ENCODE measurements at places on chromosomes 6 and 20. TPM values are rescaled to one million over a fixed set of nuclear protein-coding genes. Genes with fewer than 3 reads are reported as not detected.
A peak's percentile ranks its signal among the peaks of the same experiment; 100 is the strongest.

OR14J1 gene
- not detected for total RNA-seq

GNMT gene
- 1.2 TPM for total RNA-seq

RNGTT gene
- 21.4 TPM for total RNA-seq

MRPS18A gene
- 66.3 TPM for total RNA-seq

FAM120B gene
- total RNA-seq = 20.2 TPM

ELOVL4 gene
- not detected for total RNA-seq

ZC2HC1B gene
- 0.36 TPM for total RNA-seq

PHACTR1 gene
- 69.7 TPM for total RNA-seq

EYS gene
- total RNA-seq = not detected

CST2 gene
- not detected for total RNA-seq

- no peak for DNase-seq
These were observed 81.7 kb upstream of the FOXP4 start for GRCh38 chr6:41464481-41464880.

DNA sequence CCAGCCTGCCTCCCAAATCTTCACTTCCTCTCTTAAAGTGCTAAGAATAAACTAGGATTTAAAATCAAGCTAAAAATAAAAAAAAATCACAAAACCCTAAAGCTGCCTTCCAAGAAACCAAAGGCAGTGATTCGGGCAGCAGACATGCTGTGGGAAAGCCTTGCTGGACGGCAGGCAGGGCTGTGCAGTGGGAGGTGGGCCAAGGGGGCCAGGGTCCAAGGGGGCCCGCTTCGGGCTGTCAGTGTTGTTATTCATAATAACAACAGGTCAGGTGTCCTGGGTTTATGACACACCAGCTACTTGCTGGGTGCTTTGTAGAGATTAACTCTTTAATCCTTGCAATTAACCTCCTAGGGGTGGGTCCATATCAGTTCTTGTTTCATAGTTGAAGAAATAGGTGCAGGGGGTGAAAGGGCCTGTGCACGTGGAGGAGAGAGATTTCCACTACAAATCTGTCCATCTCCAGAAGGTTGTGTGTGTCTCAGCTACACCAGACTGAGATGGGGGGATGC is 40.4 kb downstream of the CD40 start:
- no peak for DNase-seq

DNA sequence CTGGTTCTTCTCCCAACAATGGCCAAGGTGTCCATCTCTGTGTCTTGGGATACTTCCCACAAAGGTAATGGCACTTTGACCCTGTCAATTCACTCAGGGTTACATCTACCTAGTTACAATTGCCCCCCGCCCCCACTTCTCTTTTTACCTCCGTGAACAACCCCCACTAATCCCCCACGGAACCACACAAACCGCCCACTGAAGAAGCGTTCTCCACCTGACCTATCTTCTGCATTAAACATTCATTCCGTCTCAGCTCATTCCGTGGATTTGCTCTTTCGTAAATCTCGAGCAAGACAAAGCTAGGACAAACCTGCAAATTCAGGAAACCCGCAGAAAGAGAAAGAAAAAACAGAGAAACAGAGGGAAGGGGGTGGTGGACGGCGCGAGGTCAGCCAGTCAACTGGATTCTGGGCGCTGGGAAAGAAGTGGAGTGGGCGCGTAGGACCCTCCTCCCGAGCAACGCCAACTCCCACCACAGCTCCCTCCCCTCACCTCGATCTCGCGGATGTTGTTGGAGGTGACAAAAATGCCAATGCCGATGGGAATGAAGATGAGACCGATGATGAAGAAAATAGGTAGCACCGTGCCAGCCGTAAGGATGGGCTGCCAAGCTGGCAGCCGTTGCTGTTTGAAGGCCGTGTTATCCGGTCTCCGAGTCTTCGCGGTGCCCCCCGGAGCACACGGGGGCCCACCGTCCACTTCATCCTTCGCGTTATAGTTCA is 523 bp downstream of the TMEM30A start:
- DNase-seq = no peak

- DNase-seq = no peak
These were observed 77.8 kb upstream of the BHLHE23 start for GRCh38 chr20:63084563-63084927.

- no peak for DNase-seq
These were observed 38.8 kb upstream of the KHDRBS2 start for GRCh38 chr6:62324834-62325233.

- no peak for DNase-seq
These were observed 233.7 kb downstream of the THBS2 start for GRCh38 chr6:169019727-169020491.

GRCh38 chr6:170042123-170042522 is 248.8 kb downstream of the DLL1 start:
- DNase-seq = no peak

- DNase-seq = no peak
These were observed 3.9 kb upstream of the TIAM2 start for GRCh38 chr6:154991207-154991606.

- DNase-seq = no peak
These were observed 56.7 kb upstream of the MRAP2 start for GRCh38 chr6:83976871-83977270.

DNA sequence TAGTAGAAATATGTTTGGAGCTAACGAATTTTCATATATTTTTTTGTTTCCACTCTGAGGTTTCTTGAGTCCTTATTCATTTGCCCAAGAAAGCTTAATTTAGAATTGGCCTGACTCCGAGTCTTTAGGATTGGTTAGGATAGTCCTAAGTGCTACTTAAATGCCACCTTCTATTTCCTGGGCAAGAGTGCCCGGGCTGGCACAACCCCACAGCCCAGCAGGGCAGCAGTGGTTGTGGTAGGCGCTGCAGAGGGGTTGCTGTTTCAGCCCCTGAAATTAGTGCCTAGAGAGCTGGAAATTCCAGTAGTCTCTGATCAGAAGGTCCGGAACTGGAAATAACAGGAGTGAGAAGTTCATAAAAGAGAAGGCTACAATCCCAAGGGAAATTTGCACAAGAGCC is 139.4 kb upstream of the TENT5A start:
- DNase-seq = no peak

- DNase-seq = no peak
These were observed 328.5 kb downstream of the EPM2A start for GRCh38 chr6:145406783-145407182.

- no peak for DNase-seq
These were observed 19.3 kb downstream of the COL9A3 start for GRCh38 chr20:62835931-62836861.

- DNase-seq = peak; percentile 64
These were observed 81.8 kb downstream of the NFATC2 start for GRCh38 chr20:51460569-51461265.

DNA sequence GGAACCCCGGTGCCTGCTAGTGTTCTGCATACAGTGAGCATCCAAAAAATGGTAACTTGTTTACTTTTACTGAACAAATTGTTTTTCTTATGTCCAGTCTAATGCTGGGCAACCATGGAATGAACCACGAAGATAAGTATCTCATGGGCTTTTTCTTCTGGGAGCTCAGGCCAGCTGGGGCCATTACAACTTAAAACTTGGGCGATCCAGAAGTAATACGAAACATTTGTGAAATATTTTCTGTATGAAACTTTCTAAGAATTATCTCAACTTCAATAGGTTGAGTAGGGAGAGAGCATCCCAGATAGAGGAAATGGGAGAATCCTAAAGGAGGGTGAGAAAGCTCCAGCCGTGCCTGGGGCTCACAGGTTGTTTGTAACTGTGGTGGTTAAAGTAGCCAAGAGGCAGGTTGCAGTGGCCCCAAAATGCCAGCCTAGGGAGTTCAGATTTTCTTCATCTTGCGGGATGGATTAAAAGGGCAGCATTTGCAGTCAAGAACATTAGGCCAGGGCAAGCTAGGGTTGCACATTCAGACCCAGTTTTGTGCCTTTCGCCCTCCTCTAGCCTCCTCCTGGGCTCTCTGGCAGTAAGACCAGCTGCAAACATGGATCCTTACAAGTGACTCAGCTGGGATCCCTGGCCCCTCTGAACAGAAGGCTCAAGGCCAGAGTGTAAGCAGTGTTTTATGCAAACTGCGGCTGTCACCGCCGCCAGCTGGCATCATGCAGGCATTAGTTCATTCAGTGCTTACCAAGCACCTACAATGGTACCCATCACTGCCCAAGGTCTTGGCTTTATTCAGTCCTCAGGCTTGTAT is 41.5 kb downstream of the ELMO2 start:
- no peak for DNase-seq

GRCh38 chr6:131317516-131317915 is 182.2 kb downstream of the AKAP7 start:
- DNase-seq = no peak

DNA sequence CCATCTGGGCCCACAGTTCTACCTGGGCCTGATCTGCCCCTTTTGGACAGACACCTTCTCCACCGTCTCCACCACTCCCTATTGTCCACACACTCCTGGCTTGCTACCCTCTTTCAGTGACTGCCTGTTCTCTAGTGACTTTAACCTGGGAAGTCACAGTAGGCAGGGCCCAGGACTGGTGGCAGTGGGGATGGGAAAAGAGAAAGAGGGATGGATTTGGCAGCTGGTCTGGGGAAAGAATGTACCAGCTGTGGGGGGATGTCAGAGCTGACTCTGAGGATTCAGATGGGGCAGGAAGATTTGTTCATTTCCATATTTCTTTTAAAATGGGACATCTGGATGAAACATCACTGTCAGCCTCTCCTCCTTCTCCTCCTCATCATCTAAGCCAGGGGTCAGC is 85.5 kb downstream of the SULF2 start:
- no peak for DNase-seq

- DNase-seq = no peak
These were observed 34.3 kb downstream of the FNDC1 start for GRCh38 chr6:159203304-159204005.

DNA sequence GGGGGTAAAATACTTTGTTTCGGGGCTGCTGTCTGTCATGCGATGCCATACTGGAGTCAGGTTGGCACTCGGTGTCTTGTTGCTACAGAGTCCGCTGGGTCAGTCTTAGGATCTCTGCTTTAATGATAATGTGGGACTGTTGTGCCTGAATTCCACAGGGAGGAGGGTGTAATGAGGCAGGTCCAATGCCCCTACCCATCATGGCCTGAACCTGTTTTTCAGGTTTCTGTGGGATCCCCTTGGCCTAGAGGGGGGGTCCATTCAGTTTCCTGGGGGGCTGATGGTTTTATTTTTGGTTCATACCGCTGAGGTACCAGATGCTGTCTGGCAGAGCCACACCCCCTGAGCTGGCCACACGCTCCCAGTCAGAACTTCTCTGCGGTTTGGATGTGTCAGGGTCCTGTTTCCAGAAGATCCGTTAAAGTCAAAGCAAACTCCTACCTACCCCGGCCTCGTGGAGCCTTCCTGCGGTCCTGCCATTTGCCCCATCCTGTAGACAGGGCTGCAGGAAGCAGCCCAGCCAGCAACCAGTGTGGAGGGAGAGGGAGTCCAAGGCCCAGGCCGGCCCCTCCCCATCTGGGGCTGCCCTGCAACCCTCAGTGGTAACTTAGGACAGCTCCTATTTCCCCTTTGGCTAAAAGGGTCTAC is 69.7 kb downstream of the TCP11 start:
- no peak for DNase-seq

- no peak for DNase-seq
These were observed 377.1 kb downstream of the BTBD9 start for GRCh38 chr6:38262609-38263008.

DNA sequence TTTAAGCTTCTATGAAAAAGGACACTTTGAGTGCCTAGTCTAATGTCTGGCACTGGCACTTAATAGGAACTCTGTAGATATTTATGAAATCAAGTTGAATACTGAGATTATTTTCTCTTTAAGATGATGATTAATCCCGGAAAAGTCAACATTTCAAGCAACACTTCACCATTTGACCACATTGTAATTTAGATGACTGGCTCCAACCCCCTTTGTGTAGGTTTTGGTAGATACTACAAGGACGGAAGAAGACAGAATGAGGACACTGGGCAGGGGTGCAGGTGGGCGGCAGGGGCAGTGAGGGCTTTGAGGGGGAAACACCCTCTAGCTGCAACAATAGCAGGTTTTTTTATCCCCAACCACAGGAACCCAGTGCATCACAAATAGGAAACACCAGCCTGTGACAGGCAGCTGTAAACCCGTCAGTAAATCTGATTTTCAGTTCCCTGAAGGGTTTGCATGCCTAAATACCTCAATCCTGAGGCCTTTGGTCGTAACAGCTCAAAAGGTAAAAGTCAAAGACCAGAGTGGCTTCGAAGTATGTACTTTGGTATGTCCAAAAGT is 4.6 kb downstream of the DTNBP1 start:
- peak; percentile 66 for DNase-seq

DNA sequence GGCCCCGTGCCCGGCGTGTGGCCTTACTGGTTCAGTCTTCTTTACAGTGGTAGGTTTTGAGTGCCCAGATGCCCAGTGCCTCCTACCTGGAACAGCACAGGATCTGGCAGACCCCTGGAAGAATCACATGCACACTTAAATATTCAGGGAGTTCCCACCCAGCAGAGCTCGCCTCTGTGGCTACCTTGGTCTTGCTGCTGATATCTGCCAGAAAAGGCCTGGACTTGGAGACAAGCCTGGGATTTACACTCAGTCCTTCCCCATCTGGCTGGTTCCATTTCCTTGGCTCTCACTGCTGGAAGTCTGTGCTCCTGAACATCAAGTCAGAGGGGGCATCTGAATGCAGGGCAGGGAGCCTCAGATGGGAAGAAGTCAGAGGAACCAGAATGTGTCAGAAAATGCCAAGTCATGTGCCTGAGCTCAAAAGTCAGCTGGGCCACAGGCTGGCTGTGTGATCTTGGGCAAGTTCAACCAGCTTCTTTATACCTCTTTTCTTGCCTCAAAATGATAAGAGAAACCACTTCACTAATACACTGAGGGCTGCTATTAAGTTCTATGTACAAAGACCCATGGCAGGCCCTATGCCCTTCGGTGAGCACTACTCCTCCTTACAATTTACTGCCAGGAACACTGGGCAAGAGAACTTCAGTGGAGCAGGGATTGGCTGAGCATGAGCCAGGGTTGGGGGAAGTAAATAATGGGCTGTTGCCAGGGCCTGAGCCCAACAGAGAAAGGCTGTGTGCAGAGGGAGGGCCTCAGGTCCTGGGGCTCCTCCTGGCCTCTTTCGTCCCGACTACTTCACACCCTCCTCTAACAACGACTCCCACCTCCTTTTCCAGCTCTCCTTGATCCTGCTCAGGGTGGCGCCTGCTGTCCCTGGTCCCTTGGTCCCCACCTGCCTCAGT is 158.1 kb upstream of the PROKR2 start:
- DNase-seq = no peak

DNA sequence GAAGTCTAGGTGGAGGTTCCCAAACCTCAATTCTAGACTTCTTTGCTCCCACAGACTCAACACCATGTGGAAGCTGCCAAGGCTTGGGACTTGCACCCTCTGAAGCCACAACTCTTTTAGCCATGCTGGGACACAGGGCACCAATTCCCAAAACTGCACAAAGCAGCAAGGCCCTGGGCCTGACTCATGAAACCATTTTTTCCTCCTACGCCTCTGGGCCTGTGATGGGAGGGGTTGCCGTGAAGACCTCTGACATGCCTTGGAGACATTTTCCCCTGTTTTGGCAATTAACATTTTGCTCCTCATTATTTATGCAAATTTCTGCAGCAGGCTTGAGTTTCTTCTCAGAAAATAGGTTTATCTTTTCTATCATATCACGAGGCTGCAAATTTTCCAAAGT is 355.4 kb upstream of the RUNX2 start:
- DNase-seq = no peak

DNA sequence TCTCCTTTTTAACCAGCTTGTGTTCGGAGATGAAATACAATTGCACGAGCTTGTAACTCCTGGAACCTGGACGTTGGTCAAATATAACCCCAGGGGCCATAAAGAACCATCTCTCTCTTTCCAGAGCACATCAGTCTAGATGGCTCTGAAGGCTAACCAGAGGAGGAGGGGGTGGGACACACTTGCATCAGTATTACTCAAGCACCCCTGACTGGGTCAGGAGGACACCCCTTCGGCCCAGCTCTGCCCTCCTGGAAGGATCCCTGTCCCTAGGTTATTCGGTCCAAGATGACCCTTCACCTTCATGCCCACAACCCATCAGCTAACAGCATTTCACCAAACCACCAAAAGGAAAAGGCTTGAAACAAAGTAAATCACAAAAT is 67.1 kb downstream of the FYN start:
- no peak for DNase-seq

All from GM12878 (cell line).